ENCODE measurements at places on chromosomes 3 and 15. TPM values are rescaled to one million over a fixed set of nuclear protein-coding genes. Genes with fewer than 3 reads are reported as not detected.

- DNase-seq = no peak
These were observed 263.4 kb downstream of the MCTP2 start for GRCh38 chr15:94494732-94495131.

- no peak for DNase-seq
These were observed 503.6 kb downstream of the UNC13C start for GRCh38 chr15:54481819-54482218.

The CPNE9 gene
- not detected for total RNA-seq

DNA sequence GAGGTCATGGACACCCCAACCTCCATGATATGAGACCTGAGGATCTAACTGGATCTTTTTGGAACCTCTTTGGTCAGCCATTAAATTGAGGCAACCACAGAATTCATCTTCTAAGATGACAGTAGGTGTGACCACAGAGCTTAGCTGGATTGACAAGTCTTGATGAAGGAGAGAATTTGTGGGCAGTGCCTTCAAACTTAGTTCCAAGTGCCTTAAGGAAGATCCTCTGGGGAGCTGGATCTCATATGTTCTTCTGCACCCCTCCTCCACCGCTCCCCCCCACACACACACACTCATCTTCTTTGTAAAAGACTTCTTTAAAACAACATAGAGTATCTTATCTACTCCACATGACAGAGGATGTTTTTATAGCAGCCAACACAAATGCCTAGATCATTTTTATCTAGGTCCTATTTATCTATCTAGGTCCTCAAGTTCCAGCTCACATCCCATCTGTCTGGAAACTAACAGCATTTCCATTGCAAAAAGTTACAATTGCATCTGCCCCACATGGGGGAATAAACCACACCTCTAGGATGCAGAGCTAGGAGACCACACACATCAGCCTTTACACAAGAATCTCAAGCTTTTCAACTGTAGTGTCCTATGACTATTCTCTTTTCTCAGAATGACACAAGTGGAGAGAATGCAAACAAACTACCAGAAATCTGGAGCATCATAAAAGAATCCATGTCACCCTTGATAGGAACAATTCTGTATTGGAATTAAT, 37.4 kb downstream of the WWTR1 start:
- no peak for DNase-seq

DNA sequence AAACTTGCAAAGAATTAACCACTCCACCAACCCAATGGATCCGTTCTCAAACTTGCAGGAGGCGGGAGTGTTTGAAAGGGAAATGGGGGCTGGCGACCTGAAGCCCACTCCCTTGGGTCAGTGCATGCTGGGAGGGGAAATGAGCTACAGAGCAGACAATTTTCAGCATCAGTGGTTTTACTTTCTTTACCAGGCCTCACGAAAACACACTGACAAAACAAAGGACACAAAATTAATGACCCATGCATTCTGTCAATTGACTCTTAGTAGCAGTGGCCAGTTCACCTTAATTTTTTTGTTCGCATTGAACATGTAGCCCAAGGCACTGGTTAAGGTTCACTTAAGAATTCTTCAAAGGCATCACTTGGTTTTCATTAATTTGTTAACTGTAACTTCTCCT, 413.5 kb downstream of the MECOM start:
- DNase-seq = no peak

GRCh38 chr3:168187233-168187632, 91.5 kb upstream of the GOLIM4 start:
- no peak for DNase-seq

GRCh38 chr3:49434731-49435130, 5.6 kb upstream of the NICN1 start:
- no peak for DNase-seq

- DNase-seq = no peak
These were observed 29.4 kb upstream of the WNT5A start for GRCh38 chr3:55516392-55517030.

GRCh38 chr3:179297971-179298725, 24.7 kb upstream of the ZNF639 start:
- DNase-seq = no peak

DNA sequence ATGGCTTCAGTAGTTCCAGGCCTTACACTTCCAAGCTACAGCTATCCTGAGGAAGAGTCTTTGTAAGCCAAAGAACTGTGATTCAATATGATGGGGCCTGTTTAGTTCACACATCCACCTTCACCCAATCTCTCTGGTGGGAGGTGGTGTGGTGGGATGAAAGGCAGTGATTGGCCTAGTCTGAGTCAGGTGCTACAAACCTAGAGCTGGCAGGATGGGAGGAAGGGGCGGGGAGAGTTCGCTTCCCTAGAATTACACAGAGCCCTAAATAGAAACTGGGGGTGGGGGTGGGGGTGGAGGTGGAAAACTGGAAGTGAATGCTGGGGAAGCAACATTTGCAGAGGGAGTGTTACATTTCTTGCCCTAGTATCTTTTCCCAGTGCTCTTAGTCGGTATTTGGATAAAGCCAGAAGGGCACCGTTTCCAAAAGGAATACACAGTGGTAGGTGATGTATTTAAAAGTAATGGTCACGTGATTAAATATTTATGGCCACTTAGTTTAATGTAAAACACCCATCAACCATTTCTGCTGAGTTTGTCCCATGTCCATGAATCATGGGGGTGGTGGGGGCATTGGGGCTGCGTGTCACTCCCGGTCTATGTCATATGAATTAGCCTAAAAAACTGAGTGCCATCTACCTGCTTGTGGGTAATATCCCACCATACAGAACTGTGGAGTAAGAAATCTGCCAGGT, 247.6 kb upstream of the PROK2 start:
- no peak for DNase-seq
